CD4-positive, alpha-beta T cell treated with Interleukin-17A for 1 hour (primary cell): ENCODE measurements at places on chromosomes 12 and 14.

- DNase-seq: no peak
Measured at GRCh38 chr14:97381309-97381708, 584.1 kb downstream of the VRK1 start.

DNA sequence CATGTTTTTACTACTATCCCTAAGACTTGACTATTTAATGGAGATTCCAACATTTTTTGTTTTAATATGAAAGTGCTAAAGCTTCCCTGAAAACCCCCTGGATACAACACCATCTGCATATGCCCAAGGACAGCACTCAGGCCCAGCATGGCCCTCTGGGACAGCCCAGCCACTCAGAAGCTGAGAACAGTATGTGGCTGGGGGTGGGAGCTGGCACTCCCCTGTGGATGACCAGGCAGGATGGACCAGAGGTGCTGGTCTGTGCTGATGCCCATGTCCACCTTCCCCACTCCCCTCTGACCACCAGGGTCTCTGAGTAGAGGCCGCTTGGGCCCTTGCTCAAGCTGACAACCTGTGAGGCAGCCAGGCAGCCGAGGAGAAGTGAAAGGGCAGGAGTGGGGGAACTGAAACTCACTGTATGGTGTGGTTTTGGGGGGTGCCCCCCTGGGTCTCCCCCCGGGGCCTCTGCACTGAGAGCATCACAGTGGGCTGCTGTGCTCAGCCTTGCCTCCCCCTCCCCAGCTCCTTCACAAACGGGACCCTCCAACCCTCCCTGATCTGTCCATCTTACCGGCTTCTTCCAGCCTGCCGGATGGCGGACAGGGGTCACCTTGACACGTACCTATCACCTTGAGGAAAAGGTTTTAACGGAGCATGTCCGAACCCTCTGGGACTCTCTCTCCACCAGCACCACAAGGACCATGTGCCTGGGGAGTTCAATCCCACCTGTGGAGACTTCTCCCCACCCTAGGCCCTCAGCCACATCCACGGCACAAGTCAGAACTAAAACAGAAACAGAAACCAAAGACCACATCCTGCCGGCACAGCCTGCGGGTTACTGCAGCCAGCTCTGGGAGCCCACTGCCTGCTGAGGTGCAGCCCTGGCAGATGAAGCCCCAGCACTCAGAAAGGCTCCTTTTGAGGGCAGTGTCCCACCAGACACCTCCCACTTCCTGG lies at the start of gene TMEM229B:
Gene TMEM229B, minus strand, starts transcription at position 785 of the 957 bp plus-strand sequence. CDS start 14,798 bp downstream, outside the sequence.
- DNase-seq: peak; percentile 83

DNA sequence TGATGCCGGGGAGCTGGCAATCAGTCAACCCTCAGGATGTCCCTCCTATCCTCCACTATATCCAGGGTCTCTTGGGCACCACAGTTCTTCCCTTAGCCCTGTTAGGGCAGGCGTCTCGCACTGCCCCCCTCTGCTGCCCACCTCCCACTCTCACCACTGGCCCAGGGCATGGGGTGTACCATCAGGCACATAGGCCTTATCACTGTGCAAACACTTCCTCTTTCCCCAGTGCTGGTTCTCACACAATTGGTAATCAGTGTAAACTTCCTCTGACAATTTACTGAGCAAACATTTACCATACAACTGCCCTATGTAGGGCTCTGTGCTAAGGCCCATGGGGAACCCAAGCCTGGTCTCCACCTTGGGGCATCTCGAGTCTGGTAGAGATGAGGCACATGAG lies 20.1 kb upstream of the TMED10 start:
- DNase-seq: no peak

DNA sequence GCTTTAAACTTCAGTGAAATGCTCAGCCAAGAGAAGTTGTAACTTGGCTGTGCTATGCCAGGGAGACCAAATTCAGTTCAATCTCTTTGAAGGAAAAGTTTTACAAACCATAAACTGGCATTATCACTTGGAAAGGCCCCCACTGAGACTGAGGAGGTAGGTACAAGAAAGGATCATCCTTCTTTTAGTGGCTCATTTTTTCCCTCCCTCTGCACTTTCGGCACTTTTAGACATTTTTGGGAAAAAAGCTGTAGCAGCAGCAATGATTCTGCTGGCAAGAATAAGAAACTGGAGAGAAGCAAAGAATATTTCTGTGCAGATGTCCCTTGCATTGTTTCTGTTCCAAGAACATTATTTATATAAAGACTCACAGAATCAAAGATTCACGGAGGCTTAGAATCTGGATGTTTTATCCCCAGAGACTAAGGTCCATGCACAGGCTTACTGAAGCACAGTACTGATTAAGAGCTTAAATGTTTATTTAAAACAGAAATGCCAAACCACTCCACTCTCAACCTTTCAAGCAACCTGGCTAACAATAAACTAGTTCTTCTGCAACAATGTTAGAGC lies 12.3 kb downstream of the ZC2HC1C start:
- DNase-seq: no peak

DNA sequence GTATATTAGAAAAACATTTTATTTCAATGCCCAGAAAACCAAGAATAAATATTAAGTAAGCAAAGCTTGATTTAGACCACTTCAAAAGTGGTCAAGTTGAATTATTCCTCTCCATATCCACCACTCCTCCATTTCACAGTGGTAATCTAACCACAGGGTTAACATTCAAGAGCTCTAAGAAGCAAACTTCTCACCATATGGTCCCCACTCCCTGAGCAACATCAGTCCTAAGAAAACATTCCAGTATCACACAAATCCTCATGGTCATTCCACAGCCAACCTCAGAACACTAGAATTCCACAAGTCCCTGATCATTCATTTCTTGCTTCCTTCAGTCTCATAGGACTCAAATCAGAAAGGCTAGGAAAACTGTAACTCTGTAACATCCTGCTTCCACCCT lies 47.9 kb downstream of the ST8SIA1 start:
- DNase-seq: no peak

DNA sequence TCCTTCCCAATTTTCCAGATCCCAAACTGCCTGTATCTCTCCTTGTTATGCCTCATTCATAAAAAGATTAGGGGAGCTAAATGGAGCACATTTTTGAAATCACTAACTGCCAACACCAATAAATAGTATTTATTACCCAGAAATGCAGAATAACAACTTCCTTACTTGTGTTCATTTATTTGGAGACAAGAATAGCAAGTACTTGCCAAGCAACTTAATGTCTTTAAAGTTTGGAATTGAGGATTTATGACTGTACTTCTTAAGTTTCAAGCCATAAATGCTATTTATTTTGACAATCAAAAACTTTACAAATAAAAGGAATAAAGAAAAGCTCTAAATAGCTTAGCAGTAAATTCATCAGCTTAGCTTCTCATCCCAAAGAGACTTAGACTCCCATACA lies 626.1 kb upstream of the NOVA1 start:
- DNase-seq: no peak

GRCh38 chr14:63686926-63687325 lies 40.9 kb downstream of the SGPP1 start:
- DNase-seq: no peak

- no peak for DNase-seq
Measured at GRCh38 chr14:64123241-64123822, 170.8 kb downstream of the ESR2 start.

DNA sequence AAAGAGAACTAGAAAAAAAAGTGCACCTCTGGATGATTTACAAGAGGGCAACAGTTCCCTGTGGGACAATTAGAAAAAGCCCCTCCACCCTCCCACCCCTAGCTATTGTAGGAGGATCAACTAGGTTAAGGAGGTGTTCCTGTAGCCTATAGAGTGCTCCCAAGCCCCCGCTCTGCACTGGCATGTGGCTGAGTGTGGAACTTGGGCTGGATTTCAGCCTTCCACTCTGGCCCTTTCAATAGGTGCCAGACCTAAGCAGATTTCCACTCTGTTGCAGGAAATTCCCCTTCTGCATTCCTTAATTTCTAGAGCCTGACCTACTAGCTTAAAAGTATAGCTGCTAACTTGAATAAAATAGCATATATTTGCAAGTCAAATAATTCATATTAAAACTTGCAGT lies 2.8 kb downstream of the NFATC4 start:
- DNase-seq: no peak

GRCh38 chr12:120760349-120761254 lies 35.0 kb downstream of the ACADS start:
- peak; percentile 33 for DNase-seq

GRCh38 chr12:69417231-69417630 lies 53.0 kb upstream of the FRS2 start:
- DNase-seq: no peak

DNA sequence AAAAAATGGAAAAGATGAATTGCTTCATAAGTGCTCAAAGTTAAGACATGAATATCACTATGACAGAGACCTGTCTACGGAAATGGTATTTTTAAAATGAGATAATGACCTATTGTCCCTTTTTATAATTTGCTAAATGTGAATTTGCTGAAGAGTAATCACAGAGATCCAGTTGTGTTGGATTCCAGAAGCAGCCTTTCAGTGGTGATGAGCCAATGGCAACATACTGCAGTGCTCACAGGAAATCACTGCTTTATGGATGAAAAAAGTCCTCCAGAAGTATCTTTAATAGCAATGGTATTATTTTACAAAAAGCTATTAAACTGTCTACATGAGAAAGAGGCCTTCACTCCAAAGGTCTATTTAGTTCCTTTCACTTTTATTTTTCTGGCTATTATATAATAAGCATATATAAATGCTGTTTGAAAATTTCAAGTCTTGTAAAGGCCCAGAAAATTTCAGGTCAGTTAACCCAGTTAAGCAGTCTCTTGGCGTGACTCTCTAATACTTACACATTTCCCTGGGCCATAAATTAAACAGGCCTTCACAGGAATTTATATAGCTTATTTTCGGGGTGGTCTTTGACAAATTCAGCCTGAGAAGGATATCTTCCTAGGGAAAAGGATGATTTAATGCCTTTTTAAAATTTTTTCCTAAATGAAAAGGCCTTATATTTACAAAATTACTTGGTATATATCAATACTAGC lies 55.4 kb downstream of the KCNJ8 start:
- DNase-seq: no peak

DNA sequence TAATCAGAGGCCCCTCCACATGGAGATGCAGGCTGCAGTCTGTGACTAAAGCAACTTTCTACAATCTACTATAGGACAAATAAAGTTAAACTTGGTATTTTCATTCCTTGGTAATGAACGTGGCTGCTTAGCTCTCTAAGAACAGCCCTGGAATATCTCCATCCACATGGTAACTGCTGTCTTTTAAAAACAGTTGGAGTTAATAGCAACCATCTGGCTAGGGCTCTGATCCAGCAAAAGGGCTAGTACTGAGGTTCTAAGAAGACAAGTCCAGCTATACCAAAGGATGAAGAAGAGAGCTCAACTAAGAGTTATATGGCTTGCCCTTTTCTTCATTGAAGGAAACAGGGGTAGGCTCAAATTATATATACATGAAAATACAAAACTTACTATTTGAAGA lies 920.1 kb downstream of the FLRT2 start:
- DNase-seq: no peak

DNA sequence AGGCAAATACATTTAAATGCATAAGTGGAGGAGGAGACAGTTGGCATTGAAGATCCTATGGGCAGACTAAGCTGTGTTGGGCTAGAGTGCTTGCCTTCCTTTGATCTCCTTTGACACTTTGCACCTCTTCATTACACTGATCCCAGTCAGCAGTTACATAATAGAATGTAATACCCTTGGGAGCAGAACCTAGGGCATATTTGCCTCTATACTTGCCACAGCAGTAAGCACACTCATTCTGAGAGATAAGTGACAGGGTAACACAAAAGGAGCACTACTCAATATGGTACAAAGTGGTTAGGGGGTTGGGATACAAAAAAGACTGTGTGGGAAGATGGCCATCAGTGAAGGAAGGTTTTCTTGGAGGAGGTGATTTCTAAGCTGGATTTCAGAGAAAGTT lies 9.0 kb downstream of the MARS1 start:
- no peak for DNase-seq

DNA sequence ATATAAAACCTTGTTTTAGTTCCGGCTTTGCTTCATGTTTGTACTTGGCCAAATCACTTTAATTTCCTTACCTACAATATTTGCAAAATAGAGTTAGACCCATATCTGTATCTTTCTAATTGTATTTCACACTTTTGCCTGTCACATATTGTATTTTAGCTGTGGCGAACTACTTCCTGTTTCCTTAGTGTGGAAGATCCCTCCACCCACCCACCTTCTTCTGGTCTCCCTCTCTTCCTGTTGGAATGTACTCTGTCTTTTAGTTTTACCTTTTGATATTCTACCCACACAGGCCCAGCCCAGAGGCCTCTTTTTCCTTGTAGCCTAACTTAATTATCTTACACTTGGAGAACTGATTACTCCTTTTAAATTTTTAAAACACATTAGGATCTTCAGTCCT lies 78.2 kb downstream of the SCN8A start:
- no peak for DNase-seq

DNA sequence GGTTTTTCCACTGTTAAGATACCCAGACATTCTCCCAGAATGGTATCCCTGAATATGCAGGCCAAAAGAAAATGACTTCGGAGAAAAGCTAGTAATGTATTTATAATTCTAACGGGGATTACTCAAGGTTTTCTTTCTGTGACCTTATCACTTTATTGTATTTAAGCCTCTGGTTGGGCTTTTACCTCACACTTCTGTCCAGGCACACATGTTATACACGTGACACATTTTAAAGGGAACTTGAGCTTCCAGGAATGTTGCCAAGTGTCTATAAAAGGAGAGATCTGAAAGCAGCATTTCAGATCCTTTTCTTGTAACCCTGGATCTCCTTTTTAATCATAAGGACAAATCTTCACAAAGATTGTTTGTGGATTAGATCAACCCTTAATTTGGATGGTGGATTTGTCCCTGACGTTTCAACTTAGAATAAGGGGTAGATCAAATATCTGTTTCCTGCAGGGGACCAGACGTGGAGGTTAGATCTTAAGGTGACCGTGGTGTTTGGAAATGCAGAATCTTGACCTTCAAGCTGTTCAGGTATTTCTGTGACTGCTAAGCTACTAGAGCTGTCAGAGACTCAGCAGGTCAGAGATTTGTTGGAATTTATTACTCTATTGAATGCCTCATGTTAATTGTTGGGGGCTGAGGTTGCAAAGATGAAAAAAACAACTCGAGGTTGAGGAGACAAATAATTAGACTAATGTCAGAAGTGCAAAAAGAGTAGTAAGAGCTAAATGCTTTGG lies 1.5 kb downstream of the CIPC start:
- no peak for DNase-seq

GRCh38 chr14:95253039-95253630 lies 66.6 kb downstream of the CLMN start:
- no peak for DNase-seq

GRCh38 chr12:131151558-131152345 lies 198.0 kb downstream of the ADGRD1 start:
- DNase-seq: no peak

DNA sequence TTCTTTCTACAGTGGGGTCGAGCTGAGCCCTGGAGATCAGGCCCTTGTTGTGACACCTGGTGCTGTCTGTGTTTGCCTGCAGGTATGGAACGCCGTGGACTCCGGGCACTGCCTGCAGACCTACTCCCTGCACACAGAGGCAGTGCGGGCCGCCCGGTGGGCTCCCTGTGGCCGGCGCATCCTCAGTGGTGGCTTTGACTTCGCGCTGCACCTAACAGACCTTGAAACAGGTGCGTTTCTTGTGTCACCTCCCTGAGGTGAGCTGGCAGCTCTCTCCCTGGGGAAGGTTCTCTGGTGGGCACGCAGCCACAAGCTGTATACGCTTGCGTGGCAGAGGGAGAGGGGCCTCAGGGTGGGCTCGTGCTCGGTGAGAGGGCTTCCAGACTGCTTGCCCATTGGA lies 119.3 kb downstream of the BEGAIN start:
- DNase-seq: no peak
